ENCODE measurements at places on chromosomes 2 and 18.
A peak's percentile ranks its signal among the peaks of the same experiment; 100 is the strongest.

DNA sequence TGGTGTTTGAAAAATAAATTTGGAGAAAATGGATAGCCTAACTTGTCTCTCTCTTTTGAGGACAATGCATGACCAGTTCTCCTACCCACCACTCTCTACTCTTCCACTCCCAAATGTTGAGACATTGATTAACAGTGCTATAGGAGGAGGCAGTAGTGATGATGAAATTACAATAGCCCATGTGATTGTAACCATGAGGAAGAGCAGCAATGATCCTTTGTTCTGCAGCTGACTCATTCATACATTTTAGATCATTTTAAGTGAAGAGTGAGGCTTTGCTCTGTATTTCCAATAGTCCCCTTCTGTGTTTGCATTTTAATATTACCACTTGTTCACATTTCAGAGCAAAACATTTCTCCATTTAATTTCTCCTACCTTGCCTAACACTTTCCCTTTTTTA is 592.3 kb downstream of the THSD7B start:
- no peak for DNase-seq

GRCh38 chr2:75894170-75894569 is 183.5 kb upstream of the GCFC2 start:
- DNase-seq = peak; percentile 35

DNA sequence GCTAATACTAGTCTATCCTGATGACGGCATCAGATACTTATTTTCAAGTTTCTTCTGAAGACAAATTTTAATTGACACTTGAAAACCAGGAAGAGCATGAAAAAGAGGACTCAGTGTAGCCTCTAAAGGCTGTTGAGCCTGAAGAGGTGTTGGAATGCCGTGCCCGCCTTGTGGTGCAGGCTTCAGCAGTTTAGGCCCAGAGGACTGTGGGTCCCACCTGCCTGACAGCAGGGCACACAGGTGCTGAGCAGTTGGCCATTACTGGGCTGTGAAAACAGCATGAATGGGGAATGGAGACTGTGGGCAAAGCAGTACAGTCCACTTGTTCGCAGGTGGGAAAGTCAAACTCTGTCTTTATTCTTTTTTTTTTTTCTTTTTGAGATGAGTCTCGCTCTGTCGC is 49.8 kb upstream of the THOC1 start:
- DNase-seq = no peak

DNA sequence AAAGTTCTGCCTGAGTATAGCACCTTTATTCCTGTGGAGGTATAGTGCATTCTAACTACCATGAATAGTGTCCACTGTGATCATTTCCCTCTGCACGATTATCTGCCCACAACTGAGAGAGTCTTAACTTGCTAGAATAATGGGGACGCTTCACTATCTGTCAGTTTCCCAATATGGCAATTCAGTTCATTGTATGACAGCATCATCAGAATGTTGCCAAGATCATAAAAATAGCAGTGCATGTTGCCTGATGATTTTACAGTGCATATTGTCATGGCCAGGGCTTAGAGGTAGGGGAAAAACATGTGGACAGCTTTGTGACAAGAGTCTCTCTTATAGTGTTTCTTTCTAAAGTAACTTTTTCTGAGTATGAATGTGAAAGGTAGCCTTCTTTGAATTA is 6.1 kb downstream of the RASGRP3 start:
- peak; percentile 36 for DNase-seq

- no peak for DNase-seq
These were observed 16.6 kb upstream of the KCMF1 start for GRCh38 chr2:84954329-84954728.

DNA sequence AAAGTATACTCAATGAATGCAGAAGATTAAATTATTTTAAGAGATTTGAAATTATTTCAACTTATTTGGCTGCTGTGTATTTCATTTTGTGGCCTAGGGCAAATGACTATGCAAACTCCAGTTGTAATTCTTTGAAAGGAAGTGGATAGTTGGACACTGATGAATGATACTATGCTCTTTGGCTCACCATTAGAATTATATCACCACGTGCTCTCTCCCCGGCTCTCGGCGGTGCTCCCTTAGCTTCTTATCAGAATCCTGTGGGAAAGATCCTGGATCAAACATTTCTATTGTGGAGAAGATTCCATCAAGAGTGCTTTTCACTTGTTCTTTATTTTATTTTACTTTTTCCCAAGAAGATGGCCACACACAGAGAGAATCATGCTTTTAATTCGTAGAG is 55.2 kb downstream of the ADCYAP1 start:
- DNase-seq = no peak

DNA sequence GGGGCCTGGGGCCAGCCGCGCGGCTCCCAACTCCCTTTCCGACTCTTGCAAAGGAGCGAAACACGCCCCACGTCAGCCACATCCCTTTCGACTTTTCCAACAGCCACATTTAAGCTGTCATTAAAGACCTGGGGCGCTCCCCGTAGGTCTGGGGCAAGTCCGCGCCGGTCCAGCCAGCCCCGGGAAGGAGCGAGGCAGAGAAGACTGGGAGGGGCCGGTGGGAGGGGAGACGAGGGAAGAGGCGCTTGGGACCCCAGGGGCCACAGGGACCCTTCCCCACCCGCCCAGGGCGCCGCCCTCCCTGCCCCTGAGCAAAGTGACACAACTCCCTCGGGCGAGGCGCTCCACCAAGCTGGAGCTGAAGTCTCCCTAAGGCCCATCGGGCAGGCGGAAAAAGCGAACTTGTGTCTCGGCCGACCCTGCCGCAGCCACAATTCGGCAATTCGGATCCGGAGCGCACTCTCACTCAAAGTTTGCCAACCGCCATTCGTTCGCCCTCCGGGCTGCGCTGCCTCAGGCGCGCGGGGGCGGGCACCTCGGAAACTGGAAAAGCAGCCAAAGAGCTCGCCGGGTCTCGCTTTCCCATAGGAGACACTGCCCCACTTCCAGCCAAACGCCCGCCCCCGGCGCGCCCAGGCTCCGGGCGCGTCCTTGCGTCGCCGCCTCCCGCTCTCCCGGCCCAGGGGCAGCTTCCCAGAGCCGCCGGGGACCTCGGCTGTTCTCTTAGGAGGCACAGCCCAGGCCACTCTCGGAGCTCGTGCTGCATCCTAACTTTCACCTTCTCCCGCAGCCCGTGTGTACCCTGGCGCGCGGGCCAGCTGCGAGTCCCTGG is 1.1 kb upstream of the KCTD1 start:
- DNase-seq = peak; percentile 58

- no peak for DNase-seq
These were observed 253.6 kb downstream of the SOX11 start for GRCh38 chr2:5945742-5946141.

DNA sequence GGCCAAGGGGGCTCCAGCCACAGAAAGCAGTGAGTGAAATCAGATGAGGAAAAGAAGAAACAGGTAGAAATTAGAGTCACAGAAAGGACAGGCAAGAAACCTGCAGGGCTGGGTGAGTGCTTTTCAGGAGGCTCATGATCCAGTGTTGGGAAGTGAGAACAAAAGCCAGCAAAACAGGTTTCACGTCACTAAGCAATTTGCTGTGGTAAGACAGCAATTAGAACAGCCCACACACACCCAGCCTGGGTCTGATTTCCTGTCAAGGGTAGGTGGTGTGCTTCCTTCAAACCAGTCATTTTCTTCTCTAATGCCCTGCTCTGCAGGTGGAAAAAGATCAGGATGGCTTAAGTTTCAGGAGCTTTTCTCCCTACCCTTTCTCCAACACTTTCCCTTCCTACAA is 52.9 kb upstream of the XDH start:
- no peak for DNase-seq

GRCh38 chr2:113760400-113760799 is 4.0 kb upstream of the SLC35F5 start:
- DNase-seq = no peak

DNA sequence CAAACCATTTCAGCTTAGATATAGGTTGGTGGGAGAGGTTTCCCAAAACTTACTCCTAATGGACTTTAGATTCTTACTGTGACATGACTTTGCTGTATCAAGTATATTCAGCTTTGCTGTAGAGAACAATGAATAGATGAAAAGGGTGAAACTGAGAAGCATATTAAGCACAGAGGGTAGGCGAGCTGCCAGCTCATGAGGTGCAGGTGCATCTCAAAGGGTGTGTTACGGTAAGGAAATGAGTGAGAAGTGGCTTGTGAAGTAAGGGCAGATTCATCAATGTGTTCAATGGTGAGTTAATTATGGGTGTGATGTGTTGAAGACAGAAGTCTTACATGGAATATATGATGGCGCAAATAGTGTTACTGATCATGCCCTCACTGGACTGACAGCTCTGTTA is 49.3 kb downstream of the CD8B2 start:
- no peak for DNase-seq

GRCh38 chr2:24909555-24910177 is 10.4 kb downstream of the ADCY3 start:
- no peak for DNase-seq

GRCh38 chr2:176138923-176139660 is 9.6 kb downstream of the HOXD8 start:
- no peak for DNase-seq

- no peak for DNase-seq
These were observed 47.1 kb downstream of the SLC25A12 start for GRCh38 chr2:171846894-171847293.

DNA sequence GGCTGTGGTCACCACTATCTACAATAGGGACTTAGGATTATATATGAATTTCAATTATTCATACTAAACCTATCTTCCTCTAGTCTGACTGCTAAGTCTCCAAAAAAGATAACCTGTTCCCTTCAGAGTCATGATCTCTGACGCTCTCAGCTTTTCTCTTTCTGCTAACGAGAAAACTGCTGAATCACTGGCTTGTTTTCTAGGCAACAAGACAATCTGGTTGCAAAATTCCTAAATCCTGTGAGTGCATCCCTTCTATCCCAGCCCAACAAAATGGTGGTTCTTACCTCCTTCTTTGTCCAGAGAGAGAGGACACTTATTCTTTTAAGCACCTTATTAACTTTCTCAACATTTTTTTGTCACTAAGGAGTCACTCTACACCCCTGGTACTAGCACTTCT is 312.3 kb upstream of the PKDCC start:
- no peak for DNase-seq

- peak; percentile 32 for DNase-seq
These were observed 187.5 kb downstream of the TWIST2 start for GRCh38 chr2:239035361-239035814.

DNA sequence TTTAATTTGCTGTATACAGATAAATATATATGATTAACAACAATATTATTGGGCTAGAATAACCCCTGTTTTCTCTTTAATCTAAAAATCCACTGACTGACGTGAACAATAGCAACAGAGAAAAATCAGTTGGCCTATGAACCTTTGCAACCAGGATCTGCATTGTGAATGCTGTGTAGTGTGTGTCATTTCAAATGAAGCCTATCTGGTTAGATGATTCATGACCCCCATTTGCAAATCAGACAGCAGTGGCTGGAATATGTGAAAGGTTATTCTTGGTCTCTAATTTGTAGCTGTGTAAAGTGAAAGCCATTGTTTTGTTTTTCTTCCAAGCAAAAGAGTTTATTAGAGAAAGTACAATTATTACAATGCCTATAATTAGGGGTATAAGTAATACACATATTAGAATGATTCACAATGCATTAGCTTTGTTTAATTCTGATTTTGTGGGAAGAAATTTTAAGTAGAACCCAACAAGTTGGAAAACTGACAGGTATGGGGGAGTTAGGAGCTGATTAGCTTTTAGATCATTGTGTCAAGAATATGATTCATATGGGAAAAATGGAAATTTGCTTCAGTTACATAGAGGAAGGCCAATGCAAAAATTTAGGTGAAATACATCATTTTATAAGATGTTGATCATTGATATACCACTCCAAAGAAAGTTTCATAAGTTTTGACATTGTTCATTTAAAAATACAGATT is 1362.2 kb upstream of the TMEFF2 start:
- DNase-seq = no peak

DNA sequence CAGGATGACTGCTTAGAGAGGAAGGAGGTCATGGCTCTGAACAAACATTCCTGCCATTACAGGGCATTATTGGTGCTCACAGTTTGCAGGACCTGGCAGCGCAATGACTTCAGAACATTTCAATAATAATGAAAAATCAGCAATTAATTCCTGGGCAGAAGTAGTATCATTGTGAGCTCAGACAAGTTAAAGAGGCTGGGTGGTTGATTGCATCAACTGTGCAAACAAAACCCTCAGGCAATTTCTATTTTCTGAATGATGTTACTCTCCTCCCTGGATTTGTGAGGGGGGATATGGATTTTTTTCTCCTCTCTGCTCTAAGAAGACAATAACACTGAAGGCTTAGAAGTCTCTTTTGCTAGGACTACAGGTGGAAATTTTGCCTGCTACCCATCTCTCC is 168.1 kb upstream of the TACR1 start:
- no peak for DNase-seq

GRCh38 chr2:127092901-127093516 is 13.9 kb downstream of the BIN1 start:
- no peak for DNase-seq

DNA sequence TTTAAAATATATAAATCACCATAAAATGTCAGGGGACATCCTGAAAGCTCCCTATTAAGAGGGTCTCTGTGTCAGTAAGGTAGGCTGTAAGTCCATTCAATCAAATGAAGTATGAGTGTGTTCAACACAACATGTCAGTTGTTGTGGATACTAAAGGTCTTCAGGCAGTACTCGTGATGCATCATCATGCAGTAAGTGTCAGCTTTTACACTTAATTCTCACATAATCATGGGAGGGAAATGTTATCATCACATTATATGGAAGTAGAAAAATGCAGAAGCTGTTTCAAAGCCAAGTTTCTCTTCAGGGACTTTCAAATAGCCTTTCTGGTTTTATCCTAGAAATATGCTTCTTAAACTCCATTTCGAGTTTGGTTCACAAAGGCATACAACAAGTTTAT is 477.1 kb upstream of the ID2 start:
- no peak for DNase-seq

- no peak for DNase-seq
These were observed 15.0 kb upstream of the RNF103 start for GRCh38 chr2:86638712-86639111.

DNA sequence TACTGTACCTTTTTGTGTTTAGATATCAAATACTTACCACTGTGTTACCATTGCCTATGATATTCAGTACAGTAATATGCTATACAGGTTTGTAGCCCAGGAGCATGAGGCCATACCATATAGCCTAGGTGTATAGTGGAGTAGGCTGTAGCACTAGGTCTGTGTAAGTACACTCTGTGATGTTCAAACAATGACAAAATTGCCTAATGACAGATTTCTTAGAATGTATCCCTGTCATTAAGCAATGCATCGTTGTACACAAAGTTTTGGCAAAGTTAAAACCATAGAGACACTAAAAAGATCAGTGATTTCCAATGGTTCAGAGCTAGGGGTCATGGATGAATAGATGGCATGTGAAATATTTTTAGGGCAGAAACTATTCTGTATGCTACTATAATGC is 415.5 kb downstream of the NCKAP5 start:
- no peak for DNase-seq

- DNase-seq = peak; percentile 42
These were observed 463 bp downstream of the HS1BP3 start for GRCh38 chr2:20650393-20650876.

DNA sequence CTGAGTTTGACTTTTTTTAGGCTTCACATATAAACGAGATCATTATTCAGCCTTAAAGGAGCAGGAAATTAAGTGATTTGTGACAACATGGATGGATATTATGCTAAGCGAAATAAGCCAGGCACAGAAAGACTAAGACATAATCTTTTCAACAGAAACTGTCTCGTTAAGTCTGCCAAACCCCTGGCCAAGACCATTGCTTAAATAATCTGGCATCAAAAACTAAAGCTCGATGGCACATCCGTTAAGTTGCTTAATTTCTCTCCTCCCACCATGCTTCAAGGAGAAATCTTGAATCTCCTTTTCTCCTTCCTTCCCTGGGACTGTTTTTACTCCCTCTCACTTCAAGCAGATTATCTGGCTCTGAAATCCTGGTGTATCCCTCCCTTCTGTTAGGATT is 140.3 kb downstream of the GALNT14 start:
- DNase-seq = no peak
